Uterus (tissue), 4 donors: ENCODE measurements at places on chromosomes 3 and 15. TPM values are rescaled to one million over a fixed set of nuclear protein-coding genes. Genes with fewer than 3 reads are reported as not detected.

The AGBL1 gene
- total RNA-seq = not detected

The DCLK3 gene
- 1.5 TPM for total RNA-seq

The GLDN gene
- total RNA-seq = 11.8 TPM

The EPB42 gene
- total RNA-seq = not detected

The CCDC39 gene
- total RNA-seq = 1.5 TPM

DNA sequence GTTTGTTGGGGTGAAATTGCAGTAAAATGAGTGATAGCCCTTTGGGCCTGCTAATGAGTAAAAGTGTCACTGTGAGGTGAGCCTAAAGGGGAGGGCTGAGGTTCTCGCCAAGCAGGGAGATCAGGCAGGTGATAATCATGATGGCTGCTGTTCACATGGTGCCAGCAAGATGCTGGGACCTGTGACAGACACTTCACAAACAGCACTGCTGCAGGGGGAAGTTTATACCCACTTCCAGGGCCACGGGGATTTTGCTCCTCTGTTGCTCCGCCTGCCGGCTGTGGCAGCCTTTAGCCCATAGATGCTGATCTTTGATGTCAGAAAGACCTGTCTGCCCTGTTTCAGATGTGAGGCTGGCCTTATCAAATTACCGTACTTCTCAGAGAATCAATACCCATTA, 96.7 kb downstream of the SV2B start:
- DNase-seq = no peak

DNA sequence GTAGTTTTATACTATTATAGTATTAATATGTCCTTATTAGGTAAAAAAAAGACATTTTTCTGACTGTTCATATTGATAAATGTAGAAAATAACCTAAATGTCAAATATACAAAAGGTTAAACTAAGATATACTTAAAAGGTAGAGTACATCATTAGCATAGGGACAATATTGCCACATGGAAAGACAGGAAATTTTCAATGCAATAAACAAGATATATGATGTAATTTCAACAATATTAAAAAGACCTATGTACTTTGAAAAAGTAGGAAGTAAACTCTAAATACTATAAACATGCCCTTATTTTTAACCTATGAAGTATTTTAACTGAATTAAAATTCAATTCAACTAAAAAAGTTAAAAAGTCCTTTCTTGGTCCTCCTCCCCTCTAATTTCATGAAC, 1.9 kb downstream of the SPG11 start:
- DNase-seq = no peak

DNA sequence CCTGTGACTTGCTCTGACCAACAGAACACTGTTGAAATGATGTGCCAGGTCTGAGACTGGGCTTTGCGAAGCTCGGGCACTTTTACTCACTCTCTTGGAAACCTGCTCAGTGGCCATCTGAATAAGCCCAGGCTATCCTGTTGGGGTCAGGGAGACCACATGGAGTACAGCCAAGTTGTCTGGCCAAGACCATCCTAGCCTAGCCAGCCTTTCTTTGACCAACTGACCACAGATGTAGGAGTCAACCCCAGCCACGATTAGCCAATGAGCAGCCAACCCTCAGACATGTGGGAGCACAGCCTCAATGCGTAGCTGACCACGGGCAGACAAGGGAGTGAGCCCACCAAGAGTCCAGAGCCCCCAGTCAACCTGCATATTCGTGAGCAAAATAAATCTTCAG, 26.1 kb downstream of the CCR9 start:
- DNase-seq = no peak

DNA sequence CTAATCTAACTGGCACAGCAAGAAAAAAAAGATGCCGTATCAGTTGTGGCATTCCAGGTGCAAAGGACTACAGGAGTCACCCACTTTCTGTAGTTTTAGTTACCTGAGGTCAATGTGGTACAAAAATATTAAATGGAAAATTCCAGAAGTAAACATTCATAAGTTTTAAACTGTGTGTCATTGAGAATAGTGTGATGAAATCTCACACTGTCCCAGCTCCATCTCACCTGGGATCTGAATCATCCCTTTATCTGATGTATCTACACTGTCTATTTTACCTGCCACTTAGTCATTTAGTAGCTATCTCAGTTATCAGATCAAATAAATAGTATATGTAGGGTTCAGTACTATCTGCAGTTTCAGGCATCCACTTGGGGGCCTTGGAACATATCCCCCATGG, 26.7 kb downstream of the GBE1 start:
- no peak for DNase-seq

- no peak for DNase-seq
Measured at GRCh38 chr3:51969841-51970240, 2.6 kb upstream of the PCBP4 start.

GRCh38 chr3:72001758-72002157, 216.8 kb upstream of the PROK2 start:
- no peak for DNase-seq

GRCh38 chr15:70038730-70039392, 58.9 kb downstream of the TLE3 start:
- DNase-seq = no peak

DNA sequence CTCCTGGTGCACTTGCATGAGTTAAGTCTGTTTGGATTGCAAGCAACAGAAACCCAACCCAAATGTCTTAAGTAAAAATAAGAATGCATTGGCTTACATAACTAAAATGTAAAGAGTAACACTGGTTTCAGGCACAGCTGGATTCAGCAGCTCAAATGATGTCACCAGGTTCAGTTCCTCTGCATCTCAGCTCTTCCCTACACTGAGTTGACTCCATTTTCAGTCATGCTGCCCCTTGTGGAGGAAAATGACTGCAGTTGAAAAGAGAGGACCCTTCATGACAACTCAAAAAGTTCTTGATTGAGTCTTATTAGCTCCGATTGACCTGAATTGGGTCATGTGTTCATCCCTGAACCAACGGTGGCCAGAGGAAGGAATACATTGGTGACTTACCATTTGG, 138.5 kb upstream of the ABI3BP start:
- no peak for DNase-seq

- no peak for DNase-seq
Measured at GRCh38 chr15:31358957-31359701, 32.5 kb downstream of the KLF13 start.

- peak; percentile 44 for DNase-seq
Measured at GRCh38 chr15:48560321-48561051, 85.0 kb downstream of the FBN1 start.

- no peak for DNase-seq
Measured at GRCh38 chr3:146227486-146227885, 23.4 kb downstream of the PLSCR4 start.

DNA sequence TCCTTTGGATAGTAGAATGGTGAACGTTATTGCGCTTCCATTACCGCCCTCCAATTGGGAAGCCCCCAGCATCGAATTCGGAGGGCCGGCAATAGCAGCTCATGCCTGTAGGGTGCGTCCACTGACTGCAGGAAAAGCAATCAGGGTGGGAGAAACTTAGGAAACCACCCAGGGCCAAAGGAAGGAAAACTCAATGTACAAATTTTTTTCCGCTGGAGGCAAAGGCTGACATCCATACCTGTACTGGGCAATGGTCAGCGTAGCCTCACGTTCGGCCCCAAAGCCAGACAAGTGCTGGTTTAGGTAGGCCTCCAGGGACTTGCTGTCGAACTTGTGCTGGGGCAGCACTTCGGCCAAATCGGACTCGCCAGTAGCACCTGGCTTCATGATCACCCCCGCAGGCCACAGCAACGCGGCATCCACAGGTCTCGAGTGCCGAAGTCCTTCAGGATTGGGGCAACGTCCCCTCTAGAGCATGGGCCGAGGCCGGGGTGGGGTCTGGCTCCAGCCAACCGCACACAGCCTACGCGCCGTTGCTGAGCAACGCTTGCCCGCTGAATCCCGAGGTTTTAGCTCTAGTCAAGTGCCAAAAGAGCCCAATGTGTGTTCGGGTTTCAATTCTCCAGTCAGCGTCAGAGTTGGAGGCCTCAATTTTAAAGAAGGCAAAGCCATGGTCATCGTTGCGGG, at the start of gene ACAD11:
TSS of gene ACAD11 (minus strand) at position 445 of the 687 bp plus-strand sequence. CDS start at position 387, 58 bp downstream.
- peak; percentile 72 for DNase-seq

- DNase-seq = no peak
Measured at GRCh38 chr15:92914103-92914499, 14.0 kb downstream of the CHD2 start.

- DNase-seq = peak; percentile 26
Measured at GRCh38 chr15:45377609-45378148, 665 bp downstream of the GATM start.

GRCh38 chr3:61357902-61358301, 106.7 kb upstream of the FHIT start:
- DNase-seq = no peak

DNA sequence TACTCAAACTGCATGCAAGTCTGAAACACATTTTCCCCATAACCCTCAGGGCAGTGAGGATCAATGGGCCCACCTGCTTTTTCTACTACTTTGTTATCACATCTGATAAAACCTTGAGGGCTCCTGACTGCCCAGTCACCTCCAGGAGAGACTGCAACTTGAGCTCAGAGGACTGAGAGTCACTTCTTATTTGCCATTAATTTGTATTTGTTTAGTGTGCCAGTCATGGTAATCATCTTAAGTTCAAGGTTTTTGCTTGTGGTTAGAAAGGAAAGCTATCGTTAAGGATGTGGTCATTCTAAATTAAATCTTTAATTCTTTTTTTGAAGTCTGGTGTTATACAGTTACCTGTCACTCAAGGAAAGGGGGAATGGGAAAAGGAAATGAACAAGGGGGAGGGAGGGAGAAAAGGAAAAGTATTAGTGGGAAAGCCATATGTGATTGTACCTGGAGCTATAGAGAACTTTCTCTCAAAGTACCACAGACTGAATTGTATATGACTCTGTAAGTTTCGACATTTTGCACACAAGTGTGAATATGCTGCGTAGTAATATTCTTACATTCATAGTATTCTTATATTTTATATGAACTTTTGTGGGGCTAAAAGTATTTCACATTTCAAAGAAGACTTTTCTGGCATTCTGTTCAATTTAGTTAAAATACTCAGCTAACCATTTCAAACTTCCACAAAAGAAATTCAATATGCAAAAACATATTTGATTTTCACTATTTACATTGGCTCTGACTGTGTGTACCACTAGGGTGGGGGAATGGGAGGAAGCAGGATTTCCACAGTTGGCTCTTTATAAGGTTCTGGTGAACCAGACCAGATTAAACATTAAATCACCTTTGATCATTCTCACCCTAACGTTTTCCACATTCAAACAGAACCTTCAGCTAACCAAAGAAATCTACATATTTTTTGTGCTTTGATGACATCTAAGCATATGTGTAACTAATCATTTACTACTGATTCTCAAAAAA, 166.5 kb upstream of the ATP11B start:
- DNase-seq = no peak

- DNase-seq = no peak
Measured at GRCh38 chr15:77173487-77173886, 102.6 kb upstream of the TSPAN3 start.

DNA sequence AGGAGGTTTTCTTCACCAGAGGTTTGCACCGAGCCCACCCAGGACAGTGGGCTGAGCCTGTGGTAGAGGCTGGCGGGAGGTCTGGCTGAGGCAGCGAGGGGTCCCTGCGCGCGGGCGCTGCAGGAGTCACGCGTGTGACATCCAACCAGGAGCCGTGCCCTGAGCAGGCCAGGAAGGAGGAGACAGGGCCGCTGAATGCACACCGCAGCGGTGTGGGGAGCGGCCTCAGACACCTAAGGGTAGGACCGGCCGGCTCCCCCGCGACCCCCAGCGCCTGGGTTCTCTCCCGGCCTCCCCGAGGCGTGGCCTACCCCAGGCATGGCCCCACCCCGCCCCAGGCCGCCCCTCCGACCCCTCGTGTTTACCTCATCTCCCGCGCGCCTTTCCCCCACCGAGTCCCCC, 412 bp downstream of the SLC41A3 start:
- no peak for DNase-seq

DNA sequence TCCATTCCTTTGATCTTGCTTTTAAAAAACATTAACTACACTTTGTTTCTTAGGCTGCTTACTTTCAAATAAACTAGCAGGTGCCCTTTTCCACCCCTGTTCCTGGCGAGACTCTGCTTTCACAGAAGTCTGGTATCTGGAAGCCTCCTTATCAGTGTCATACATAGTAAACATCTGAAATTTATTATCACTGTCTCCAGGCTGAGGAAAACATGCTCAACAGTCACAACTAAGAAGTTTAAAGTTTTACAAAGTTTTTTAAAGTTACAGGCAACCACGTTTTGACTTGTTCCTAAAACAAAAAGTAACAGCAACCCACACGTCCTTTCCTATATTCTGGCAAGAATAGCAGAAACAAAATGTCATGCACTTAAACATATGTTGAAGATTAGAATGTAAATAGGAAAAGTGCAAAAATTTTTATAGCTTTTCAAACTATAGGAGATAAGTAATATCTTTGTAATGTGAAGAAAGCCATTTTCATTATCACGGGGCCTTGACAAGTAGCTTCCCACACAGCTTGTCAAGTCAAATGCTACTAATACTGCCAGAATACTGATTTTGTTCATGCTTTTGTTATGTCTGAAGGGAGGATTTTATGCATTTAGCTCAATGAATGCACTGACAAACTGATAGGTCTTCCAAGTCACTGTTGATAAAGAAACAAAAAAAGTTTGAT, 275.2 kb upstream of the KCNMB2 start:
- peak; percentile 46 for DNase-seq

GRCh38 chr3:45442679-45443253, 54.4 kb downstream of the LARS2 start:
- no peak for DNase-seq
